ENCODE measurements at places on chromosomes 13 and 19.

DNA sequence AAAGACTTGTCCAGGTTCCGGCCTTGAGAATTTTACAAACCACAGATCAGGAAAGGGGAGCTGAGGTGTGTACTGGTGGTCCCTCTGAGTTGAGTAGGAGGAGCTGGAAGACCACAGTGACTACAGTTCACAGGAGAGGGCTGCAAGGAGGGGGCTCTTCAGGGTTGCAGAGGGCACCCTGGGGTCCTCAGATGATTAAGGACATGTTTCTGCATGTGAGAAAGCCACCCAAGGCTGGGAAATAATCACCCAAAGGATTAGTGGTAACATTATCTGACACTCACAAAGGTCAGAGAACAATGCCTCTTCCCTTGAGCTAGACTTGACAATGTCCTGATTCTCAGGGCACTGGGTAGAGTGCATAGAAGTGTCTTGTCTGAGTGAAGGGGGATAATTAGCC, 540.4 kb downstream of the IRS2 start:
- DNase-seq = no peak

GRCh38 chr19:6232601-6233055, 47.1 kb downstream of the MLLT1 start:
- DNase-seq = no peak

- no peak for DNase-seq
These were observed 13.4 kb upstream of the ERFL start for GRCh38 chr19:41941410-41942202.

- DNase-seq = no peak
These were observed 836.4 kb downstream of the SLITRK6 start for GRCh38 chr13:84962849-84963248.

- no peak for DNase-seq
These were observed 10.4 kb downstream of the PNMA8A start for GRCh38 chr19:46460981-46461380.

- peak; percentile 19 for DNase-seq
These were observed 4.8 kb upstream of the ZNF253 start for GRCh38 chr19:19860756-19861390.

Data from nucleus accumbens (tissue), 56 donors.